ENCODE measurements at places on chromosomes 5 and 9.
A peak's percentile ranks its signal among the peaks of the same experiment; 100 is the strongest.

DNA sequence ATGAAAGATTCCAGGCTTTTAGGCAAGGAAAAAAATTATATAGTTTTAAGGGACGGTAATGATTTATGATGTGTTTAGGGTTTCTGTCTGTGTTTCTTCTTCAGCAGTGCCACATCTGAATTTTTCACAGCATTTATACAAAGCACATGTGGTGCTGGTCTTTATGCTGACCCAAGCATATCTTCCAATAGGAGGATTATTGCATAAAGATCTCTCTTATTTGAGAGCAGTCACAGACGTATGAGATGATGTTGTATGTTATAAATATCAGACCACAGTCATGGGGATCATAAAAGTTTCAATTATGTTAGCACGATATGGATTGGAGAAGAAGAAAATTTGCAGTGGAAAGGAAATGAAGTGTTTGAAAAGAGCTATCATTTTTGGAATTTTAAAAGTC is 150.9 kb downstream of the RASEF start:
- no peak for DNase-seq

DNA sequence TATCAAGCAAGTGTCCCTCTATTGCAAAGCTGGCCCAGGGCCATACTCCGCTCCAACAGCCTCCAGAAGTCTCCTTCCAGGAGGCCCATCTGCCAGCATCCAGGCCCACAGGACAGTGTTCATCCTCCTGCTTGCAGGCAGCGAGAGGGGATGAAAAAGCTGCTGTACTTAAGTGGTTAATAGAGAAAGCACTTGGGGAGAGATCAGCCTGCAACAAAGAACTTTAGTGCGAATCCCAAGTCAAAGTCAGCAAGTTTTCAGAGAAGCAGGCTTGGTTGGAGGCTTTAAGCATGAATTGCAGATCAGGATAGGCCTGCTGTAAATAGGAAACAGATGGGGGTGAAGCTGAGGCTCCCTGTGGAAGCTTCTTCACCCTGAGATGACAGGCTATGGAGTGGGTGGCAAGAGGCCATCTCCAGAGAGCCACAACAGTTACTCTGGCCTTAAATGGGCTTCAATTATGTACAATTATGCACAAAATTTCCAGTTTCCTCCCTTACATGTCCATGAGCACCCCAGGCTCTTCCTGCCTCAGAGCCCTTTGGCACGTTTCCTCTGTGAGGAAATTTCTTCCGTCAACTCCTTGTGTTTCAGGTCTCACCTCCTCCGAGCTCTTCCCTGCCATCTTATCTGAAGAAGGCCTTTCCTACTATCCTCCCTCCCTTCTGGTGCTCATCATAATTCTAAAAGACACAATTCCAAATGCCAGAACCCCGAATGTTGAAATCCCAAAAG is 98.0 kb upstream of the NR3C1 start:
- peak; percentile 78 for DNase-seq

- no peak for DNase-seq
These were observed 7.0 kb upstream of the GDNF start for GRCh38 chr5:37846786-37847310.

DNA sequence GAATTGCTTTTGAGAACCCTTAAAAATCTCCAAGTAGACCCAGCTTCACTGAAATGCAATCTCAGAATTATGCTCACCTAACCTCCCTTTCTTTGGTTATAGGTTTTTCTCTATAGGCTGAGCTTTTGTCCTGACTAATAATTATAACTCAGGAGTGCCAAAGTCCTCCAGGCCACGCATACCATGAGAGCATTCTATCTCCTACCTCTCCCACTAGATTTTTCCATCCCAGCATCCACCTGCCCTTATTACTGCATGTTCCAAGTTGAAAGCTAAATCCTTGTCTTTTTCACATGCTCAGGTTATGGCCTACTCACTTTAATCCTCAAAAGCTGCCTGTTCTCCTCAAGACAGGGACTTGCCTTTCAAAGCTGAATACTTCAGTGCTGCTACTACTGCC is 22.1 kb downstream of the ZNF346 start:
- no peak for DNase-seq

DNA sequence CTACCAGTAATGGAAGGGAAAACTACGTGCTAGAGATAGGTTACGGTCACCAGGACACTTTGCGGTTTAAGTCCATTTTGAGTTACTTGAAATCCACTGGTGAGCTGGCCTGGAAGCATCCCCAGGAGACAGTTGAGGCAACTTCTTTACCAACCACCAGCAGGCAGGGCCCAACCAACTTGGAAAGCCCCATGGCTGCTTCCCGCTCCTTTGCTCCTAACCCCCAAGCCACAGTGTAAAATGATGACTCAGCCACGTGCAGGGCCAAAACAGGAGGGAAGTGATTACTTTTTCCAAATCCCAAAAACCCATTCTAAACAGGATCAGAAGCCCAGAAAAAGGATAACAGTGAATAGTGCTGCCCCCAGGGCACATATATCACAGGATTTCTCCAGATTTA is 87.4 kb downstream of the PAX5 start:
- DNase-seq, result no peak

DNA sequence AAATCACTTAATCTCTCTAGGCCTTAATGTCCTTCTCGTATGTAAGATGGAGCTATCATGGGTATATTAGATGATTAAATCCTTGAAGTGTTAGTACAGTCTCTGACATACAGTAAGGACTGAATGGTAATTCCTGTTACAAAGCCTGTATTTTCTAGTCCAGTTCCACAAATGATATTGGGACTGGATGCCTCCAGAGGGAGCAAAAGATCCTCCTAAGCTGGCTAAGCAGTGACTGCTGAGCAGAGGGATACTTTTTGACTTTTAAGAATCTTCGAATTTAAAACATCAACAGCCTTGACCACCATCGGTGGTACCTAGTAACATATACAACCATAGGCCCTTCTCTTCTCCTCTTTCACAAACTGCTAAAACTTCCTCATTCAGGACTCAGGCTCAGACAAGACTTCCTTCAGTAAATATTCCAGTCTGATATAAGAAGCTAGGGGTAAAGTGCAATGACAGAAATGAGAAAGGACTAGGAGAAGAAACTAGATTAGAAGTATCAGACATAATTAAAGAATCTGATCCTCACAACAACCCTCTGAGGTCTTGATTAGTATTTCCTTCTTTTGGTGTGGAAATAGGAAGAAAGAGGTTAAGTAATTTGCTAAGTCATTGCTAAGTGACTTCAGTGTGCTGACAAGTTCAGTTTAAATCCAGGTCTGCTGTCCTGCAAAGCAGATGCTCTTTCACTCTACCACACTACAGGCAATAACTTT is 13.9 kb downstream of the PTAR1 start:
- peak; percentile 23 for DNase-seq

DNA sequence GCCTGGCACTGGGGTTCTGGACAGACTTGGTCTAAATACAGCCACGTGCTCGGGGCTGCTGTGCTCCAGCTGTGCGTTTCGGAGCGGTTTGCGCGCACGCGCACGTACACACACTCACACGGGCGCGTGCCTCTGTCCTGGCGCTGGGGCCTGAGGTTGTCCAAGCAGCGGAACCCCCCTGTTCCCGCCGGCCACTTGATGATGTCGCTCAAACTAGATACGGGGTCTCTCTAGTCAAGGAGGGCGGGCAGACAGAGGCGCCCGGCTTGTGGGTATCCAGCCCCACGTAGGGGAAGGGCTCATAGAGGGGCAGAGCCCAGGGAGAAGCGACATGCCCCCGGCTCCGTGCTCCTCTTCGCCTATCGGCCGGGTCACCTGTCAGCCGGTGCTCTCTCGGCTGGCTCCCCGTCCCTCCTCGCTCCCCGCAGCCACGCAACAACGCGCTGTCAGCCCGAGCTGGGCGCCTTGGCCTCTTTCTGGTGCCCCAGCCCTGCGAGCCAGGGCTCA is 8.9 kb downstream of the NR2F1-AS1 start:
- DNase-seq, result no peak

- no peak for DNase-seq
These were observed 90.7 kb downstream of the RCL1 start for GRCh38 chr9:4883326-4883873.

DNA sequence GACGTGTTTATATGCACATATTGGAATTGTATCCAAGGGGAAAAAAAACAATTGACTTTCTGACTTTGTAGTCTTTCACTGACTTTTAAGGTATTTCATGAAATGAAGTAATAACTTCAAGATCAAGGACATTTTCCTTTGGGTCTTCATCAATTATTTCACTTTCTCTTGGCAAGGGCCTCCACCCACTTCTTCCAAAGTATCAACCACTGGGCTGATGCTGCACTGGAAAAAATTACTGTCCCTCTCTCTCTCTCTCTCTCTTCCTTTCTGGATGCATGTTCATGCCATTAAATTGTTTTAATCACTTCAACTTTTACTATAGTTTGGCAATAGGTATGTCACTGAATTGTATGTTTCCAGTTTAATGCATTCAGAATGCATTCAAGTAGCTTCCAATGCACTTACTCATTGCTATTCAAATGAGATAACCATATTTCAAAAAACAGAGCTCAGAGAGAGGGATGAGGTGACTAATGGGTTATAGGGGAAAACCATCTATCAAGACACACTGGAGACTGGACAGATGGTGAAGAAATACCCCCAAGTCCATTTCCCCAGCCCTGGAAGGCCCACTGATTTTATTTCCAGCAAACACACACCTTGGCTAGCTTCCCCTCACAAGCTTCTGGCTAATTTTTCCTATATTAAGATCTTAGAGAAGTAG is 585.3 kb downstream of the EBF1 start:
- peak; percentile 54 for DNase-seq

DNA sequence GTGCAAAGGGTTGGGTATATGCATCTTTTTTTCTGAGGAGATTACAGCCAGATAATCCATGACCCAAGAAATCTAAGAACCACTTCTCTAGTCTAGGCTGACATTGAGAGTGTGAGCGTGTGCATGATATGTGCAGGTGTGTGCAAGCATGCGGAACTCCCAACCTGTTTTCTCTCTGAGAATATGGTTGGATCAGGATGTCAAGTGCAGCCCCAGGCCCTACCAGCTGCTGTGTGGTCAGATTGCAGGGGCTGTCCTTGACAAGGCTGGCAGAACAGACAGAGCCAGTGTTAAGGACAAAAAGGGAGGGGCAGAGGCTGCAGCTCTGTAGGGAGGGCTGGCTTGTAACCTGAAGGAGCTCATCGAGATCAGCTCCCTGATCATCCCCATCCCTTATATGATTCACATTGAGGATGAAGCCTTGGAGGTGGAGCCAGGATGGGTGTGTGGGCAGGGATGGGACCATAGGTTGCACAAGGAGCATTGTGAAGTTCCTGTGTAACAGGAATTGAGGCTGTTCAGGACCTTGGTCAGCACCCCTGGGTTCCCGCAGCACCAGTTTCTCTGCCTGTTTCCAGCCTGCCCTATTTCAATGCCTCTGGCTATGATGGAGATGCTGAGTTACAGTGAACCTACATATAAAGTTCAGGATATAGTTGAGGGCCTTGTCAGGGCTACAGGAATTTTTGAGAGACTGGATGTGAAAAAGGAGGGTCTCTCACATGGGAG is 52.6 kb upstream of the ARAP3 start:
- DNase-seq, result peak; percentile 89

DNA sequence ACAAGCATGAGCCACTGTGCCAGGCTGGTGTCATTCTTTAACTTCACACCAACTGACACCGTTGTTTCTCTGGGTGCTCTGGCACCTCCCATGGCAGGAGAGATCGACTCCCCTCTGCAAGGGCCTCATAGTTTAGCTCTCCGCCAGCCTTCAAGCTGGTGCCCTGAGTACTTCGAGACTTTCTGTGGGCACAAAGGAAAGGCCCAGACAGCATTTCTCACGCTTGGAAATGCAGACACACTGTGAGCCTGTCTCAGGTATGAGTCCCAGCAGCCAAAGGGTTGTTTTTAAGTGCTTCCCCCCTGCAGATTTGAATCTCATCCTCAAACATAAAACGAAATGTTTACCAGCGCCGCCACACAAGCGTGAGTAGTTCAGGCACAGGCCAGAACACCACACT is 11.1 kb upstream of the TCF7 start:
- no peak for DNase-seq

DNA sequence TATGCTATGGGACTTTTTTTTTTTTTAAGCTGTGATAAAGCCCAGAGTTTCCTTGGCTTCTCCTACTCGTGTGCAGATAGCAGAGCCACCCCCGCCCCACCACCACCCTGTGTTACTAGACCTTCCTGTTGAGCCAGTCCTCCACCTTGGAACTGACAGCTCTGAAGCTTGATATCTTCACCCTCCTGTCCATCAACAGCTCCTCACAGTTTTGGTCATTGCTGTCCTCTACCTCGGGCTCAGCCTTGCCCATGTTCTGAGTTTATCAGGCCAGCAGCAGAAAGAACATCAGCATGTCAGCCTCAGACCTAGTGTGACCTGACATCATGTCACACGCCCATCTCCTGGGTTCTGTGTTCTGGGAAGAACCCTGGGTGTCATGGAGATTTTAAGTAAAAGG is 167.1 kb upstream of the RAI14 start:
- no peak for DNase-seq

DNA sequence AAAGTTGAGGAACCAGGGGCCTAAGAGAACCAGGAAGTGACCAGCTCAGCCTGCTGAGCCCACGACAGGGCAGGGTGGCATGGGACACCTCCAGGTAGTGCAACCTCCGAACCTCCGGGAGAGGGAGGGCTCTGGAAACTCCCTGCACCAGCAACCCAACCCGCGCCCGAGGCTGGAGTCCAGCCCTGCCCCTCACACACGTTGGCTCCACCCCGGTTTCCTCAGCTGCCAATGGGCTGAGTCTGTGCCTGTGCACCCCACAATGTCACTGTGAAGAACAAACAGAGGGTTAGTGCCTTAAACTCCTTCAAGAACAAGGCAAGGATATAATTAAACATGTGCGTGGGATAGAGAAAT is 17.0 kb upstream of the UNC5A start:
- no peak for DNase-seq

DNA sequence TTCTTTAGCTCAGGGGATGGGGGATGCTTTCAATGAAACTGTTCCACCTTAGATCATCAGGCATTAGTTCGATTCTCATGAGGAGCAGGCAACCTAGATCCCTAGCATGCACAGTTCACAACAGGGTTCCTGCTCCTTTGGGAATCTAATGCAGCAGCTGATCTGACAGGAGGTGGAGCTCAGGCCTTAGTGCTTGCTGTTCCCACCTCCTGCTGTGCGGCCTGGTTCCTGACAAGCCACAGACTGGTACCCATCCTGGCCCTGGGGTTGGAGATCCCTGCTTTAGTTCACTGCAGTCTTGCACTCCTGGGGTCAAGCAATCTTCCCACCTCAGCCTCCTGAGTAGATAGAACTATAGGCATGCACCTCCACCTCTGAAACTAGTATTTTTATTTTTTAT is 1369.8 kb upstream of the NUDT12 start:
- no peak for DNase-seq

GRCh38 chr5:68533051-68533450 is 317.5 kb downstream of the PIK3R1 start:
- DNase-seq, result no peak

GRCh38 chr5:103896593-103896992 is 334.0 kb upstream of the NUDT12 start:
- no peak for DNase-seq

Data from GM03348 (cell line).